ENCODE measurements at places on chromosomes 12 and 14.

DNA sequence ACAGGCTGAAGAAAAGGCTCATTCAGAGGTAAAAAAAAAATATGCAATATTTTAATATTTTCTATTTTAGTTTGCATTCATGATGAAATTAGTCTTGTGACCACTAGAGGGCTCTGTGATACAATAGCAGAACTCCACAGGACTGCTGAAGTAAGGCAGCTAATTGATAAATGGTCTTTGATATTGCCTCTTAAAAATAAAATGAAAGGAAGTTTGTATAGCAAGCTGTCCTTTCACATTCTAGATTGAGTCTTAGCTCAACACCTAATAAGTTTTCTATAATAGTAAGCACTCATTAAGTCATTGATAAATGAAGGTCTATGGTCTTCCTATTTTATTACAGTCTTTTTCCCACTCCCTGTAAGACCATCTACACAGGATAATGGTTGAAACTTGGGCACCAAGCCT, 315.7 kb downstream of the NAV3 start:
- DNase-seq = peak; percentile 58

DNA sequence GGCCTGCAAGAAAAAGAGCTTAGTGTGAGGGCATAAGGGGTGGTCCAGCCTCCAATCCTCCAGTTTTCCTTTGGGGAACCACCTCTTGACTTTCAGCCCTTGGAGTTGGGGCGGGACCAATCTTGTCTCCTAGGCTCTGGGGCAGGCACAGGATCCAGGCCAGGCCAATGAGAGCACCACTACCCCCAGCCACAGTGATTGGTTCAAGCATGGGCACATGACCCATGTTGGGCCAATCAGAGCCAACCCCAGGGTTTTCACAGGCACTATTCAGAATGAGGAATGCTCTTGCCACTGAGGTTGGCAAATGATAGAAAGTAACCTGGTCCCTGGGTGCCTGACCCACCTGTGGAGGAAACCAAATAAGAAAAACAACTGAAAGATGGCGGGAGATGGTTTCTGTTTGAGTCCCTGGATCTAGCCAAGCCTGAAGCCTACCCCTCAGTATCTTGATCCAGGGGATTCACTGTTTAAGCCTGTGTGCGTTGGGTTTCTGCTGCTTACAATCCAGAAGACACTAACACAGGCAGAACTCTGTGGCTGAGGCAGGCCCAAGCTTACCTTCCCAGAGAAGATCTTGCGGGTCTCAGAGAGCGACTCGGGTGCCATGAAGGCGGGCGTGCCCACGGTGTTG, 42.9 kb downstream of the P2RX4 start:
- no peak for DNase-seq

DNA sequence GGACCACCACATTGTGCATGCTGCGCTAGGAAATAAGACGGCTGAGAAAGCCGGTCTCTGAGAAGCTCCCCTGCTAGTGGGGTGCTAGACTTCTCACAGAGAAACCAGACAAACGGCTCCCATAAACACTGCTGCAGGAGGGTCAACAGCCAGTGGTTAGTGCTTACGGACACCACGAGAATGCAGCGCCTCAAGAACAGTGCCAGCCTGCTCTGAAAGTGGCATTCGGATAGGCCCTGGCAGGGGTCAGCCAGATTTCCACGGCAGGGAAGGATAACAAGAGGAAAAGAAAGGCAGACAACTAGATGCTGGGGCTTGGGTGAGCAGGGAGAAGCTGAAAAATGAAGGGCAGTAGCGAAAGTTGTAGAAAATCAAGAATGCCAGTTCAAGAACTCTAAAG, 26.4 kb downstream of the PPTC7 start:
- DNase-seq = no peak

DNA sequence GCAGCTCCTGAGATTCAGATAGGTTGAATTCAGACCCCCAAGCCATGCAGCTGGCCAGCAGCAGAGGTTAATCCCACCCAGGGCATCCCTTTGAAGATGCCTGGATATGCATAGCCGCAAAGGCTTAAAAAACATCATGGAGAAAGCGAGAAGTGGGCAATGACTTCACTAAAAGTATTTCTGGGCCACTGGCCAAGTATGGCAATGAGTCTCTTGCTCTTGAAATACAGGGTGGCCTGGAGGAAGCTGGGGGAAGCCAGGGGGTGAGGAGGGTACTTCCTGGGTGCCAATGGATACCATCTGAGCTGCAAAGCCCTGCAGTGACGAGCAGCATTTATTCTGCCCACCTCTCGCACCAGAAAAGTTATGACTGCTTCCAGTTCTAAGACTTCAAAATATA, 539.3 kb upstream of the TBX3 start:
- DNase-seq = peak; percentile 79

Measured in astrocyte of the spinal cord (primary cell).